ENCODE measurements at places on chromosomes 6 and 20.

DNA sequence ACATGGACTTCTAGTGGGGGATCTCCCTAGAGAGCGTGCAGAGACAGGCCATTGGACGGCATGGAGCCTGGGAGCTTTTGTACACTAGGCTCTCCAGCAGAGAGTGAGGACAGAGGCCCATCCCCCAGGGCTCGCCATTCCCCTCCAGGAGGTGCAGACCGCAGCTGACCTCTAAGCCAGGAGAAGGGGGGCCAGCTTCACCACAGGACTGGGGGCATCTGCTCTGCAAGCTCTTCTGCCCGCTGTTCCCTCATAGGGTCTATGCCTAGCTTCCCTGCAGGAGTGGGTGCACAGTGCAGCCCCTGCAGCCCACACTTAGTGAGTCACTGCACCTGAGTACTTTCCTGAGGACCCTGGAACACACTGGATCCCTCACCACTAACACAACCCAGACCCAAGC lies 94.4 kb downstream of the FHL5 start:
- no peak for DNase-seq

- no peak for DNase-seq
Measured at GRCh38 chr6:104118274-104118673, 741.4 kb downstream of the HACE1 start.

GRCh38 chr6:40583709-40584108 lies 3.5 kb downstream of the LRFN2 start:
- no peak for DNase-seq

DNA sequence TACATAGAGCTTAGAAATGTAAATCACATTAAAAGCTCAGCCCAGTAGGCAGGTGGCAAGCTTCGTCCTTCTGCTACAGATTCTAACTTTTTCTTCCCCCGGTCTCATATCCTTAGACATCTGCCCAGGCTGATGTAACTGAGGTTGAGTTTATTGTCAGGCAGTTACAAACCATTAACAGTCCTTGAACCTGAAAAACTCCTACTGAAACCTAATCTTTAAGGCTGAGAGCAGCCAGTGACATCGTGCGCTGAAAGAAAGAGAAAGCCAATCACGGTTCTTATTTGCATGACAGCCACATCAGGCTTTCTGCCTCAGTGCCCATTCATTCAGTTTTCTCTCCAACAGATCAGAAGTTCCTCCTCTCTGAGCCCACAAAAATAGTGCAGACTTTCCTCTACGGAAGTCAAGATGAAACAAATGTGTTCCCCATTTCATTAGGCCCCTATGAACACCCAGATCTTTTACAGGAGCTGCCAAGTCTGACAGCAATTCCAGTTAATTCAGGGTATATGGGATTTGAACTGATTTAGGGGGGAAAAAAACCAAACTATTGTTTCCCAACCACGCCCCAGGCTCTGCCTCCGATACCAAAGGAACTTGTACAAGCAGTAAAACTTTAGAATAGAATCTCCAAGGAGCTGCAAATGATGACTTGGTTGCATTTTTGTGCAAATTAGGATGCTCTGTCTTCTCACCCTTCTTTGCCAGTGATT lies at the start of gene NHSL1:
Gene NHSL1, minus strand, starts transcription at position 192 of the 716 bp plus-strand sequence. CDS start 204 bp downstream, outside the sequence.
- DNase-seq = no peak

DNA sequence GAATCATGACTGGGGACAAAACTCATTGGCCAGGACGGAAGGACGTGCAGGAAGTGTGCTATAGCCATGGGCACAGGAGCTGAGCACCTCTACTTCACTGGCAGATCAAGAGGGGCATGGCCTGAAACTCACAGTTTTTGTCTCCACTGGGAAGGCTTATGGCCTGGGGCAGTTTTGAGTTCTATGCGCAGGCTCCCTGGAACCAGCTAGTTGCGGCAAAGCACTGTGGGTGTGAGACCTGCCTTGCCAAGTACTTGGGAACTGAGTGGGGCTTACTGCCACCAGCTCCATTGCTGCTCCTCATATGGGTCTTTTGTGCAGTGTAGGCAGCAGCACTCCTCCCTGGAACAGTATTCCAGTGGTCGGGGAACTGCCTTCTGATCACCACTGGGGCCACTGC lies 282.6 kb upstream of the EYS start:
- DNase-seq = no peak

DNA sequence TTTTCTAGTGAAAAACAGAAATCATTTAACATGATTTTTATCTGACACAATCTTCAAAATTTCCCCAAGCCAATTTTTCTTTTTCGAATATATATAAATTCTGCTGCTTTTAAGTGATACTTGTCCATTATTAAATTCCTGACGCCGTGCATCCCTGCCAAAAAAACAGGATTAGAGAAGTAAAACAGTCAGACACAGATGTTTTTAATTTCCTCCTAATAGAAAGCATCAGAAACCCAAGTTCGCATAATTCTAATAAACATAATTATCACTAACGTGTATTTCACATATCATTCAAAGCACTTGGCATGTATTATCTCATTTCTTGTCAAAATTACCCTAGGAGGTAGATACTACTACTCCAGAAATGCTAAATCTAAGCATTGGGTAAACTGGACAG lies 179.5 kb downstream of the ZFP64 start:
- DNase-seq = no peak

- DNase-seq = no peak
Measured at GRCh38 chr6:44665143-44665542, 277.6 kb downstream of the CDC5L start.

GRCh38 chr6:118649918-118650581 lies 1.3 kb downstream of the CEP85L start:
- DNase-seq = no peak

- DNase-seq = no peak
Measured at GRCh38 chr6:161813156-161813555, 539.3 kb upstream of the AGPAT4 start.

DNA sequence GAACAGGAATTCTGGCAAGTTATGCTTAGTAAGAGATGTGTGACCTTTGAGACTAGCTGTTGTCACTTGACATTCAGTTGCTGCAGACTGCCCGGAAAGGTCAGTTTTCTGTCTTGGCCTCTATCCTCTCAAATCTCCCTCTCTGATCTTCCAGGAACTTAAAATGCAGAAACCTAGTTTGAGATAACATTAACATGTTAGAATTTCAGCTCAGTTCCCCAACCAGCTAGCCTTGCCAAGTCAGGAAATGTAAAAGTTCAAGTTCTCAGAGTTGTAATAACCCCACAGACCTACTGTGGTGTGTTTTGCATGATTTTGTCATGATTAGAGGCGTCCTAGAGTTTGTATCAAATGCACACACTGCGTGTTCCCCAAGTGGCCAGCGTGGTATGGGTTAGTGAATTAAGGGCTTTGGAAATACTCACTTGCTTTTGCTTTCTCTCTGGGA lies 46.6 kb downstream of the DUSP22 start:
- no peak for DNase-seq

DNA sequence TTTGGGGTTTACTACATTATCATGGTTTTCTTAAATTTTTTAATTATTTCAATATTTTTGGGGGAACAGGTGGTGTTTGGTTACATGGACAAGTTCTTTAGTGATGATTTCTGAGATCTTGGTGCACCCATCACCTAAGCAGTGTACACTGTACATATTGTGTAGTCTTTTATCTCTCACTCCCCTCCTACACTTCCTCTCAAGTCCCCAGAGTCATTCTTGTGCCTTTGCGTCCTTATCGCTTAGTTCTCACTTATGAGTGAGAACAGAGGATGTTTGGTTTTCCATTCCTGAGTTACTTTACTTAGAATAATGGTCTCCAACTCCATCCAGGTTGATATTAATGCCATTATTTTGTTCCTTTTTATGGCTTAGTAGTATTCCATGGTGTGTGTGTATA lies 130.9 kb upstream of the CD93 start:
- no peak for DNase-seq

All from activated CD4-positive, alpha-beta memory T cell treated with anti-CD3 and anti-CD28 coated beads for 36 hours (primary cell).